ENCODE measurements at places on chromosomes 1 and 21. TPM values are rescaled to one million over a fixed set of nuclear protein-coding genes. Genes with fewer than 3 reads are reported as not detected.

DNA sequence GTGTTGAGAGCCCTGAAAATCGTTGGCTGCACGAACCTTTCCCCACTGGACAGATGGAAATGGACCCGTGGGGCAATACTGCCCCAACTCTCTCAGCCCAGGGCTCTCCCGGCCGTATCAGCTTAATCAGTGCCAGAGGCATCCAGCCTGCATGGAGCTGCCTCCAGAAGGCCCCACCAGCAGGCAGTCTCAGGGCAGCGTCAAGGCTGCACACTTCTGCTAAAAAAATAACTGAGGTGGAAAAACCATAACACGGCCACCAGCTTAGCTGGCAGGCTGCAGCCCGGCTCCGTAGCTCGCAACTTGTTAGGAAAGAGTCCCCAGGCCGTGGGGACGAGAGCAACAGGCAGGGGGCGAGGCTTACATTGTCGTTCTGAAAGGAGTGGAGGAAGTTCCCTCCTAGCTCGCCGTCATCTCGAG lies 27.9 kb downstream of the MRPL37 start:
- no peak for DNase-seq

DNA sequence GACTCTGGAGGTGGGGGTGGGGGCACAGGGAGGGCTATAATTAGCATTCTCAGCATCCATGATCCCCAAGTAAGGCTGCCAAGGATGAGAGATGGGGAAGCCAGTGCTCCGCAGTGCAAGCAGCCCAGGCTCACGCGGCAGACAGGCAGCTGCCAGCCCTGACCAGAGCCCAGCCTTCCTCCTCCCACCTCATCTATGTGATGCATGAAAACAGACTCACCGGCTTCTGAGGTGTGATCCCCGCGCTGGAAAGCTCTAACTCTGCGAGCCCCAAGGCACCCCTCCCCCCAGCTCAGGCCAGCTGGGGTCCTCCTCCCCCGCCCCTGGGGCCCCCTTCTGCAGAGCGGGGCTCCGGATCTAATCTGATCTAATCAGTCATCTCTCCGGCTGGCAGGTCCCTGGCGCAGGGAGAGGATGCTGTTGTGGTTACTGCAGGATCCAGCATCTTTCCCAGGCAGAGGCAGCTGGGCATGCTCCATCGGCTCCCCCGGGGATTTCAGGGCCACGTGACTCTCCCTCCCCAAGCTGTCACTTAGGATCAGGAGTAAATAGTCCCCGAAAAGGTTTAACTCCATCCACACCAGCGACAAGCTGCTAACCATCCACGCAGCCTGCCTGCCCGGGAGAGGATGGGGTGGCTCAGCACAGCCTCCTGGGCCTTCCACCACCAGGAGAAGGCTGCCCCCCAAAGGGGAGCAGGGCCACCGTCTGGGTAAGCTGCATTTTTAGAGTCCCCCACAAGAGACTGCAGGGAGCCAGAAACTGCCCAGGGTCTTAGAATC lies at the start of gene PLEKHA6:
PLEKHA6 (minus strand) TSS at position 456 of the 782 bp plus-strand sequence. CDS start 86,202 bp downstream, outside the sequence.
- DNase-seq, result peak; percentile 45

DNA sequence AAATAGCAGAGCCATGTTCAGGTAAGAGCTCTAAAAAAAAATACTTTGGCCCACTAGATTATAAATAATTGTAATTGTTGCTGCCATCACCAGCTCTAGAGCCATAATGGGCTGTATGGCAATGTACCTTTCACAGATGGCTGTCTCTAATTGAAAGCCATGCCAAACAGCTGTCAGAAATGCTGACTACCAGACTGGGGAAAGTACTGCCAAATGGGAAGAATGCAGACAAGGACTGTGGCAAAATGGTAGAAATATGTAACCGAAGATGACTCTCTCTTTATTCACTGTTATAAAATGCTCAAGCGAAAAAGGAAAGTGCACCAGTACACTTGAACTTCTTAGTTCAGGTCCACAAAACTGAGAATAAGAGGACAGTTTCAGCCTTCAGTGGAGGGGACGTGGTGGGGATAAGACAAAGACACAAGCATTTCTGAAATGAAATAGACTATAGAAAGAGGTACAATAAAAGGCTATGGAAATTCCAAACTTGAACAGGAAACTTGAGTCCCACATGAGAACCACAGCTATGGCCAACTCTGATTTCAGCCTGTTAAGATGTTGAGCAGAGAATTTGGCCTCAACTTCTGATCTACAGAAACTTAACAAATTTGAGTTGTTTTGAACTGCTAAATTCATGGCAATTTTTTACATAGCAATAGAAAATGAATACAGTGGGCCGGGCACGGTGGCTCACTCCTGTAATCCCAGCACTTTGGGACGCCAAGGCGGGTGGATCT lies 46.5 kb upstream of the LPGAT1 start:
- no peak for DNase-seq

DNA sequence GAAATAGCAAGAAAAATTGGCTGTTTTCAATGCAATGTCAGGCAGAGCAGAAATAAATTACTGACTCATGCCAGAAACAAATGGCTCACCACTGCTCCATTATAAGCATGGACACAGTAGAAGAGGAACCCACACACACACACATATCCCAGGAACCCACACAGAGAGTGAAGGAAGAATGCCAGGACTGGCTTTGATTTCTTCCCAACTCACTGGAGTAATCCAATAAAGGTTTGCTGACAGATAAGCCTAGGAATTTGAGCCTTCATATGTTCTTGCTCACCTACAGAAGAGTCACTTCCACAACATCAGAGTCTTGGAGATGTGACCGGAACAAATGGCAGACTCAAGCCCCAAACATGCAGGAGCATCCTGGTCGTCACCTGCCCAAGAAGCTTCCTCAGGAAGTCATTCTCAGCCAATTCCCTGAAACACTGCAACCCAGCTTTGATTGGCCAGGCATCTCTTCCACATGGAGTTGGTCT lies 2.2 kb downstream of the SH3BP5L start:
- no peak for DNase-seq

- DNase-seq, result no peak
Measured at GRCh38 chr1:239706245-239706892, 320.0 kb downstream of the CHRM3 start.

DNA sequence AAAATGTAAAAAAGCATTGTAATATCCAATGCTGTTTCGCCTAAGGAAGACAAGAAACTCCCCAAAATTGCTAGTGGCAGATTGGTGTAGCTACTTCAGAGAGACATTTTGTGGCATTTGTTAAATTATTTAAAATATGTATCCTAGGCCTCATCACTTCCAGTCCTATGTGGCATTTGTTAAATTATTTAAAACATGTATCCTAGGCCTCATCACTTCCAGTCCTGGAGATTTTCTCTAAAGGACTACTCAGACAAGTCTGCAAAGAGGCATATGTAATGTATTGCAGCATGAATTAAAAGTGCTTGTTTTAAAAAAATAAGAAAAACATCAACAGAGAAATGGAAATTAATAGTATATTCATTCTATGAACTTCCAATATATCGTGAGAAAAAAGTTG lies 95.6 kb upstream of the KCTD3 start:
- DNase-seq, result no peak

DNA sequence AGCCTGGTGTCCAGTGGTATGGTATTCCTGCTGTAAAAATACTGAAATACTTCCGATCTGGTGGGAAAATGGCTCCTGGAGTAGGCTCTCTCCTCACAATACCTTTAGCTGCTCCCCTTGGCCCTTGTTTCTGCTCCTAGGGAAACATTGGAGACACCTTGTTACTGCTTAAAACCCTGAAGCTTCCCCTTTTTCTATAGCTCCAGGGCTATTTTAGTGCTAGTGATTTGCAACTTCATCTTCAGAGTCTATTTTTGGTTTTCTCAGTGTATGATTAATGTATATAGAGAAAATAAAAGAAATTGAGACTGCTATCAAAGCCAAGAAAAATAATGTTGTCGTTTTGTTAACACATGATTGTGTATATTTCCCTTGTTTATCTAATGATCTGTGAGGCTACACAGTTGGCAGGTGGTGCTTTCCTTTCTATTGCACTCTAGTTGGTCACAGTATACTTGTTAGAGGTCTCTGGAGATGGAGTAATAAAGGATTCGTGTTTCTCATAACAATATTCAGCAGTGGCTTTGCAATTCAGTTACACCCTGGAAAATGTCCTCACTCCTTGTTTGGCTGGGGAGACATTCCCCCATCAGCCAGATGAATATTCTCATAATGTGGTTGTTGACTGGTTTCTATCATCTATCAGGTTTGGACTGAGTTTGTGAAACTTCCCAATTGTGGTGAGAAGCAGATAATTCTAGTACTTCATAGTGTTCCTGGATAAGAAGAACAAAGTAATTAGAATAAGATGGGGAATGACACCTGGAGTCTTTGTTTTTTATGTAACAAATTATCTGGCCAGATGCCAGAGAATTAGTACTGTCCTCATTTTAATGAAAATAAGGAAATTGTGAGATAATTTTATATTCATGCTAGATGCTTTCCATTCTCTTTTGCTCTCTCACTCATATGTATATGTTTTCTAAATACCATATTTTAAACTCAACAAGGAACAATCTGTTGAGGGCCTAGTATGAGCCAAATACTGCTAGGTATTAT lies 44.8 kb upstream of the CACYBP start:
- DNase-seq, result no peak

DNA sequence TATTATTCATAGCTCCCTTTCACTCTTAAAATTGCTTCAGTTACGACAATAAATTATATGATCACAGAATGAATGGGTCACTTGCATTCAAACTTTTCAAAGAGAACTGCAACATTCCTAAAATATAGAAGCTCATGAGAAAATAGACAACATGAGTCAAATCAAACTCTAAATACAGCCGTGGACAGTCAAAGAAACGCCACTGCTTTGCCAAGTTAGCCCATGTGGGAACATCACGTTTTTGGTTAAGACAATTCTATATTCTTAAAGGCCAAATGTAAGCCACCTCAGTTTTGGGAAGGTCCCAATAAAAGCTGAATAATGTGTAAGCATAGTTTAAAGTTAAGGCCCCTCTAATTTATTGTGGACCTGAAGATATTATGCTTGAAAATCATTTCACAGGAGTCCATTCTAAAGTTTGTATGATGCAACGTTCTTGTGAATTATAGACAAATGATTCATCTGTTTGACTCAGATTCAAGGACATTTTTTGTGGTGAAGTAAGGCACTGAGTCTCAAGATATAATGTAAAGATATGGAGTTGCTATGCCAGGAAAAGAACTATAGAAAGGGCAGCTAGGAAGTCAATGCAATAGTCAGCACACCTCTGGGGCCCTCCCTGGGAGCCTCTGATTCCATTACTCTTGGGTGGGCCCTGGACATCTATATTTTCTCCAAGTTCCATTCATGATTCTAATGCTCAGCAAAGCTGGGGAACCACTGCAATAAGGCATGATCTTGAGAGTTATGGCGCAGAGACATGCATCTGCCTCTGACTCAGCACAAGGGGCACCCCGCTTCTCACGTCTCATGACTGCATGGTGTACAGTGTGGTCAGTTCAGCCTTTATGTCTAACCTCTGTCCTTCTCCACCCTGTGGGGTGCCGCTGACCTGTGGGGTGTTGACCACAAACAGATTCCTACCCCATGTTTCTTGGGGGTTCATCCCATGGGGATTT lies 33.9 kb downstream of the ETS2 start:
- DNase-seq, result peak; percentile 61

DNA sequence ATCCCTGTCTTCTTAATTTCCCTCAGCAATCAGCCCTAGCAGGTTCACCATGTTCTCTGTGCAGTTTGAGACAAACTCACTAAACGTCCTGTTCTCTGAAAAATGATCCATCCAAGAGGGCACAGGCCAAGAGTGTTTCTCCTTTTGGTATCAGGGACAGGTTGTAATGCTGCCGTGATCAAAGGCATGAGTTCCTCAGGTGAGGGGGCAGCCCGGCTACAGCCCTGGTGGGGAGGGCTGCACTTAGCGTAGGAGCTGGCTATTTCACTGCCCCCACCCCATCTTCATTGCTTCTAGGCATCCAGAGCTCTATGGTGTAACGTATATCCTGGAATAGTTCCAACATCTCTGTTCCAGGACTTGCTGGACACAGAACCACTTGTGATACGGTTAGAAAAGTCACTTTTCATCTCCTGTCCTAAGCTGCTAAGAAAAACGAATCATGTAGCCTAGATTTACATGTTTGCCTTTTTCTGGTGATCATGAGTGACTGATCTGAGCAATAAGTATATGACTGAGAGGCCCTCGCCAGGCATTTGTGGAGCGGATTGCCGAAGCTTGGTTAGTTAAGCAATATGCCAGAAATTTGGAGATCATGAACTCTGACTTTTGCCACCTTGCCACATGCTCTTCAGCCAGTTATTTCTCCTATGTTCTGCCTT lies 41.1 kb upstream of the SRP9 start:
- DNase-seq, result no peak

Gene C1orf105
- not detected for total RNA-seq

Gene CDCA8
- total RNA-seq, result 28.5 TPM

Gene IL19
- total RNA-seq, result not detected

Gene DNASE2B
- not detected for total RNA-seq

Gene SVBP
- 43.3 TPM for total RNA-seq

Gene C1orf210
- total RNA-seq, result not detected

Gene FAM177B
- total RNA-seq, result not detected

All from H4 (cell line).